ENCODE measurements at places on chromosomes 12 and 14.

DNA sequence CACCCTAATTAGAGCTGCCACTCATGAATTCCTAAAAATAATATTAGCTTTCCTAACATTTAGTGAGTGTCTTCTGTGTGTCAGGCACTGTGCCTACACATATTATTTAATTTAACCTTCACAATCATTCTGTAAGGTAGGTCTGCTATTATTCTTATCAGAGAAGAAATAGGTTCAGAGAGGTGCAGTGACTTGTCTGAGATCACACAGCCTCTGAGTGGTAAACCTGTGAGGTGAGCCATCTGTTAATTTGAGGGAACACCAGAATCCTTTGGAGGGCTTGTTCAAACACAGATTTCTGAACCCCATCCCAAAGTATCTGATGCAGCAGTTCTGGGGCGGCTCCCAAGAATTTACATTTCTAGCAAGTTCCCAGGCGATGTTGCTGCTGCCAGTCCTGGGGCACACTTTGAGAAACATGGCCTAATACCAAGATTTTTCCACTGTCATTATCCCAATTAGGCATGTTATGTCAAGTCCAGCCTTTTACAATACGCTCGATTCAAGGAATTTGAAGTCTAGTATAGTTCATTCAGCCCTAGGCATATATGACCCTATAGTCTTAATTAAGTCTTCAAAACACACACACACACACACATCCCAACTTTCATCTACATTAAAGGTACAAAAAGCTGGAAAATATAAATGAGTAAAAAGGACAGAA is 19.9 kb upstream of the COX6A1 start:
- H3K4me1 ChIP-seq, result no peaks in the 10 kb centered on the region
- H3K27me3 ChIP-seq, result no peaks in the 10 kb centered on the region
- no peak for DNase-seq
- no peak overlapping the region for H3K27ac ChIP-seq
- H3K36me3 ChIP-seq, result no peaks in the 10 kb centered on the region

DNA sequence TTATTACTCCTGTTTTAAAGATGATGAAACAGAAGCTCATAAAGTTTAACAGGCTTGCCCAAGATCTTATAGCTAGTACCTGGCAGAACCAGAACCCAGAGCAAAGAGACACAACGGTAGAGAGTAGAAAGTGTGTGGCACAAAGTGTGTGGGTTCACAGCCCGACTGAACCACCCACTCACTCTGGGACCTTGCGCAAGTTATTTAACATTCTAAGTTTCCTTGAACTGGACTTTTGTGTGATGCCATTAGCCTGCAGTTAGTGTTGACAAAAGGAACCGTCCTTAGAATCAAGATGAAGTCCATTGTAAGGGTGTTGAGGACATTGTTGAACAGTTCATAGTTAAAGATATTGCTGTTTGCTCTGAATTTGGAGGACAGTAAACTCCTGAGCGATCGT is 29.9 kb upstream of the RIC8B start:
- H3K4me3 ChIP-seq, result no peak overlapping the region
- no peaks in the 10 kb centered on the region for H3K27me3 ChIP-seq
- H3K27ac ChIP-seq, result no peak overlapping the region
- no peaks in the 10 kb centered on the region for H3K4me1 ChIP-seq
- DNase-seq, result no peak
- no peaks in the 10 kb centered on the region for H3K36me3 ChIP-seq

- no peaks in the 10 kb centered on the region for H3K4me1 ChIP-seq
- H3K27me3 ChIP-seq, result no peaks in the 10 kb centered on the region
- H3K36me3 ChIP-seq, result no peaks in the 10 kb centered on the region
These were observed 113.0 kb upstream of the RAP1B start for GRCh38 chr12:68497702-68498101.

- no peak overlapping the region for H3K4me3 ChIP-seq
- no peak for DNase-seq
- H3K27me3 ChIP-seq, result no peaks in the 10 kb centered on the region
- peaks cover 5% of the 10 kb centered on the region for H3K36me3 ChIP-seq
These were observed 53.5 kb downstream of the PIWIL1 start for GRCh38 chr12:130391186-130391585.

GRCh38 chr12:27901959-27902358 is 70.6 kb downstream of the PTHLH start:
- no peak overlapping the region for H3K4me3 ChIP-seq
- no peaks in the 10 kb centered on the region for H3K27me3 ChIP-seq
- no peak overlapping the region for H3K27ac ChIP-seq
- no peak for DNase-seq

GRCh38 chr12:6778574-6779550 is 6.5 kb downstream of the LAG3 start:
- H3K4me3 ChIP-seq, result peak overlapping the region; percentile 83
- H3K4me1 ChIP-seq, result no peaks in the 10 kb centered on the region
- no peak overlapping the region for H3K27ac ChIP-seq
- peak; percentile 98 for DNase-seq
- peaks cover 5% of the 10 kb centered on the region for H3K27me3 ChIP-seq

DNA sequence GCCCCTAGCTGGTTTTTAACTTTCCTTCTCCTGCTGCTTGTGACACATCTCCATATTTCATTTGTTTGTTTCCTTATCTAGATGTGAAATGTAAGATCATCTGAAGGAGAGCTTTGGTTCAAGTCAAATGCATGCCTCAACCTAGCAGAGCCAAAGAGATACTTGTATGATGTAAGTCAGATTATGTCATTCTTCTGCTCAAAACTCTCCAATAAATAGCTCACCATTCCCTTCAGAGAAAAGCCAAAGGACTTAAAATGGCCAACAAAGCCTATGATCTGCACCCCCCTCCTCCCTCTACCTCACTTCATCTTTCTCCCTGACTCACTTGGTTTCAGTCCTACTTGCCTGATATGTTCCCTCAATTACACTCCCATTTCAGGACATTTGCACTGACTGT is 68.1 kb downstream of the COX16 start:
- H3K4me3 ChIP-seq, result no peak overlapping the region
- H3K27ac ChIP-seq, result peak overlapping the region; percentile 22
- H3K4me1 ChIP-seq, result peaks cover 15% of the 10 kb centered on the region
- H3K27me3 ChIP-seq, result no peaks in the 10 kb centered on the region

GRCh38 chr12:132071040-132071810 is 72.9 kb downstream of the DDX51 start:
- no peaks in the 10 kb centered on the region for H3K4me1 ChIP-seq
- no peak overlapping the region for H3K4me3 ChIP-seq
- H3K27me3 ChIP-seq, result no peaks in the 10 kb centered on the region
- H3K27ac ChIP-seq, result no peak overlapping the region
- H3K36me3 ChIP-seq, result peaks cover 79% of the 10 kb centered on the region

DNA sequence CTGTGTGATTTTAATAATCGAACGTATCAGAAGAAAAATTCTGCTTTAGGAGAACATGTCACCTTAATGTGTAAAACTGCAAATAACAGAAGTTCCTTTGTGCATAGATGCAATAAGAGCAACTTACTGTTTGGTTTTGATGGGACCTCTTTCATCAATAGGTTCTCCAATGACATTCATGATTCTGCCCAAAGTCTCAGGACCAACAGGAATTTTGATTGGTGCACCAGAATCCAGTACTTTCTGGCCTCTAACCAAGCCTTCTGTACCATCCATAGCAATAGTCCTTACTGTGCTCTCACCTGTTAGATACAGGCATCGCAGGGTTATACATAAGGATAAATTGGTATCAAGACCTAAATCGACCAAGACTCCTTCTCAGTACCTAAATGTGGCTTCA is 1.1 kb downstream of the ATP5F1B start:
- H3K4me3 ChIP-seq, result peak overlapping the region; percentile 100
- no peaks in the 10 kb centered on the region for H3K27me3 ChIP-seq
- DNase-seq, result no peak
- no peaks in the 10 kb centered on the region for H3K4me1 ChIP-seq

GRCh38 chr14:53968726-53969125 is 12.1 kb upstream of the BMP4 start:
- peaks cover 7% of the 10 kb centered on the region for H3K4me1 ChIP-seq
- 0 out of 2 replicates have a peak, but pooled peaks cover 2% of the 10 kb centered on the region for H3K36me3 ChIP-seq
- no peak for DNase-seq
- H3K27me3 ChIP-seq, result peaks cover 5% of the 10 kb centered on the region

Data from H9 (cell line).